ENCODE measurements at places on chromosomes 1 and 21. TPM values are rescaled to one million over a fixed set of nuclear protein-coding genes. Genes with fewer than 3 reads are reported as not detected.

GRCh38 chr1:3584915-3585314, 26.4 kb downstream of the MEGF6 start:
- no peak for DNase-seq

DNA sequence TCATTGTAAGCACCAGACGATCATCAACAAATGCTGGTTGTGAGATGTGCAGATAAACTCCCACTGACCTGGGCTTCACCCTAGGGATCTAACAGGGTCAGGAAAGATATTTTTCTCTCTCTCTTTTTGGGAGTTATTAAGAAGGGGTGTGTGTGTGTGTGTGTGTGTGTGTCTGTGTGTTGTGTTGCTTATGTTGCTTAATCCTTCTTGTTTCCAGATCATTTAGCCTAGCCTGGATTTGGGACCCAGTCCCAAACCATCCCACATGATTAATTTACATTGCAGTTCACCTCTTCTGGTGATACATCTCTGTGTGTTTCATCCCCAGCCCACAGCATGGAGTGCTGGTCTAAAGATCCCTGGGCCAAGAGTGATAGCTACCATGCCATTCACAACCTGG, 122.8 kb upstream of the IPO9 start:
- no peak for DNase-seq

DNA sequence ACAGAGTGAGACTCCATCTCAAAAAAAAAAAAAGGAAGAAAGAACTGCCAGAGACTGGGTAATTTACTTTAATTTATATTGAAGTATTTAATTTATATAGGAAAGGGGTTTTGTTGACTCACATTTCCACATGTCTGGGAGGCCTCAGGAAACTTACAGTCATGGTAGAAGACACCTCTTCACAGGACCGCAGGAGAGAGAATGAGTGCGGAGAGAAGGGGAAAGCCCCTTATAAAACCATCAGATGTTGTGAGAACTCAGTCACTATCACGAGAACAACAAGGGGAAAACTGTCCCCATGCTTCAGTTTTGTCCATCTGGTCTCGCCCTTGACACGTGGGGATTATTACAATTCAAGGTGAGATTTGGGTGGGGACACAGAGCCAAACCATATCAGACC, 25.8 kb upstream of the PPP1R8 start:
- DNase-seq: no peak

Gene TMEM9
- polyA plus RNA-seq: 166 TPM

- DNase-seq: no peak
Measured at GRCh38 chr1:200240656-200241055, 169.2 kb downstream of the ZNF281 start.

Gene SLC25A34
- polyA plus RNA-seq: 2.4 TPM

All from renal pelvis (tissue), 12 donors.